ENCODE measurements at places on chromosomes 16 and 17. TPM values are rescaled to one million over a fixed set of nuclear protein-coding genes. Genes with fewer than 3 reads are reported as not detected.

DNA sequence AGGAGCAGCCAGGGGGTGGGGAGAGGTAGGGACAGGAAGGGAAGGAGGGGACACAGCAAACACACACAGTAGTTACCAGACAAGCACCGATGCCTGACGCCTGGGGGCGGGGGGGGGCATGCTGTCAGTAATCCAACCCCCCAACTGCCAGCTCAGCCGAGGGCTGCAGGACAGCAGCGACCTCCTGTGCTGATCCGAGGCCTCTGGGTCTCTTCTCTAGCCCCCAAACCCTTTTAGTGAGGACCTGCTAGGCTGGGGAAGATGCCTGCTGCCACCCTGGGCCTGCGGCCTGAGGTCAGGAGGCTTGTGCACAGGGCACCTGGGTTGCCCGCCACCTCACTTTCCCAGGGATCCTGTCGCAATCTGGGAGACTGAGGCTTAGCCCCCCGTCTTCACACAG lies 11.6 kb downstream of the FLOT2 start:
- no peak for DNase-seq

DNA sequence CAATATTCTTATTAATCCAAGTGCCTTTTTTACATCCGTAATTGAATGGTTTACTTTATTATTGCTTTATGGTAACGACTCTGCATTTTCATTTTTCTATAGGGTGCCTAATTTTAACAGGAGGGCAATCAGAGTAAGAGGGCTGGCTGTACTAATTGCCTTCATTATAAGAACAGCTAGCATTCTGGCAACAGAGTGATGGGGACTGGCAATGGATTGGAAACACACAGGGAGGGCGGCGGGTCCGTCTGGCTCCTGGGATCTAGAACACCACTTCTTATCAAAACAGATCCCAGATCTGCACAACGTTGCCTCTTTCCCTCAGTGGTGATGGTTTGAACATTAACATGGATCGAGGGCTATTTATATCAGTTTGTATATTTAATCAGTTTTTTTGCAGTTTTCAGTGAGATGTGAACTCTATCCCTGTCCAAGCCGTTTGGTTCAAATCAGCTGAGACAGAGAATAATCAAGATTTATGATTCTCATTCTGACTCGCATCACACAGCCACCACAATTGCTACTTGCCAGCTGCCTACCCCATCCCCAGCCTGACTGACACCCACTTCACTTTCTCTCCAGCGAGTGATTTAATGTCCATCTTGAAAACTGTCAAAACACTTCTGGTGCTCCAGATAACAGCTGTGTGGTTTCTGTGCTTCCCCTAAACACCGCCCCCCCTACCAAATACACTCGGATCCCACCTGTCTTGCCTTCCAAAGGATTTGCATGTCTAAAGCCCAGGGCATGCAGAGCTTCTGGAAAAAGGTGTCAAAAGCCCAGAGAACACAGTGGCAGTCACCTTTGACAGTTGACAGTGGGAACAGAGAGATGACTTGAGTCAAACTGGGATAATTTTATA lies 327.9 kb downstream of the HS3ST4 start:
- DNase-seq, result no peak

- no peak for DNase-seq
Observed at GRCh38 chr16:68737046-68737729, at the start of gene CDH1. TSS of gene CDH1 (plus strand) at chr16:68737292. CDS start at chr16:68737416, 124 bp downstream.

DNA sequence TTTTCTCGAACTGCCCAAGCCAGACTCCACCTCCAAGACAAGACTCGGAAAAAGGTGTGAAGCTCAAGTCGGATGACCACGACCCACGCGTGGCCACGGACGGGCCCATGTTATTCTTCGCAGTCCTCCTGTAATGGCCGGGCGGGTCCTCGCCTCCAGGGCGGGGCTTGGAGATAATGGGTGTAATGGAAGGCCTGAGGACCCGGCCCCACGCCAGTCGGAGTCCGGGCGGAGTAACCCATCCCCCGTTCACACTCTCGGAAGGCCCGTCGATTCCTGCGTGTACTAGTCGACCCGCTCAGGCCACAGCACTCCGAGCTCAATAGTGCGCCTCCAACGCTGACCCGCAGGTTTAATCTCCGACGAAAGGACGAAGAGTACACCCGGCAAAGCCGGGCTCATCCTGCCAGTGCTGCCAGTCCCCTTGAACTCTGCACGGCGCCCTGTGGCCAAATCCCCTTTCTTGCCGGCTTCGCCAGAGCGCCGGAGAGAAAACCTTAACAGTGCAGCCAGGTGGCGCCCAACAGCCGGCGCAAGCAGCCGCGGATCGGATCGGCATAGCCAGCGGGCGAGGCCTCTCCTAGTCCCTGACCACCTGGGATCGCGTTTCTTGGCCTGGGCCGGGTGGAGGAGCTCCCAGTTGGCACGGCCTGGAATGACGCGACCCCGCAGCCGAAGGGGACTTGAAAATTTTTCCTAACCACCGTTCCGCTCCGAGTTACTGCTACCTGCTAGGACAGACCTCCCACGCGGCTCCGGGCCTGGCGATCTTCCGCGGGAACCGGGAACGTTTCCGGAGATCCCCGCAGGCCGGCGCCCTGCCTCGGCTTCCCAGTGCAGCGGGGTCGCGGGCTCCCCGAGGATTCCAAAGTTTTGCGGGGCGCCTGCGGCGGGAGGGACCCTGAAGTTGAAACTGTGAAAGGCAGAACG lies 762.0 kb downstream of the KCNJ18 start:
- no peak for DNase-seq

GRCh38 chr17:13777003-13777402 lies 175.3 kb upstream of the HS3ST3A1 start:
- no peak for DNase-seq

DNA sequence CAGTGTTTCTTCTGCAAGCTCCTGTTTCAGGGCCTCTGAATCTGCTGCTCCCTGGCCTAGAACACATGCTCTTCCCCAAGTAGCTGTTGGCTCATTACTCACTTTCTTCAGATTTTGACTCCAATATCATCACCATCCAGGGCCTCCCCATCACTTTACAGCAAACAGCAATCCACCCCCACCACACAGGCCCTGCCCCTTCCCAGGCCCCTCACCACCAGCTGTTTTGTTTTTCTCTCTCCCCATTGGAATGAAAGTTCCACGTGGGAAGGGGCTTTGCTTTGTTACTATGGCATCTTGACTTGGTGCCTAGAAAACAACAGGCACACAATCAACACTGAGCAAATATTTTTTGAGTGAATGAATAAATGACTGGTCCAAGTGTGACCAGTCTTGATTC lies 4.0 kb downstream of the TMEM170A start:
- no peak for DNase-seq

- DNase-seq, result no peak
Observed at GRCh38 chr17:37781451-37781850, 36.6 kb upstream of the HNF1B start.

DNA sequence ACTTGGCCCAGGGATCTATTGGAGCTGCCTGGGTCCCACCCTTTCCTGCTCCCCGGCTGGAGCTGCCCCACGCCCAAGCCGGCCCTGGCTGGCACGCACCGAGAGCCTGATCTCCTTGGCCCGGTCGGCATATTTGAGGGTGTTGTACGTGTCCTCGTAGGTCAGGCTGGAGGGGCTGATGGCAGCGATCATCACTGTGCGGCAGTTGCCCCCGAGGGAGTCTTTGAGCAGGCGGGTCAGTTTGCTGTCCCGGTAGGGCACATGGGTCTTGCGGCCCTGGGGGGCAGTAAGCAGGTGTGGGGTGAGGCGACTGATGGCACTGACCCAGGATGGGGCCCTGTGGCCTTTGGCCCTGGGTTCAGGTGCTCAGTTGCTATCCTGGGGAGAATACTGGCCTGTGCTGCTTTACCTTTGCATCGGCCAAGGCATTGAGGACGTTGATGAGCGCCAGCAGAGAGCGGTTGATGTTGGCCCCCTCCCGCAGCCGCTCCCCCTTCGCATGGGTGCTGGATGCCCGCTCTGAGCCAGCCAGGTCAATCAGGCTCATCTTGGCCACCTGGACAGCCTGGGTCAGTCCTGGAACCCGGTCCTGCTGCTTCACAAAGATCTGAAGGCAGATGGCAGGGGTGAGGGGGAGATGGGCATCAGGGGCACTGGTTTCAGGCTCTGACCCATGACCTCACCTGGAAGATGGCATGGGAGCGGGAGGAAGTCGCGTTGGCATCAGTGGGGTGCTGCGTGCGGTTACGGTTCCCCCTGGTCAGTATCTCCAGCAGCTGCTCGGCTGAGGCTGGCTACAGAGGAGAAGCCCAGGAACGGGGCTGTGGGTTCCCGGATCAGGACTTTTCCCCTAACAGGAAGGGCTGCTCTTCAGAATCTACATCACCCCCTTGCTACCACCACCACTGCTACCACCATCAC lies 13.5 kb downstream of the KIF18B start:
- no peak for DNase-seq

DNA sequence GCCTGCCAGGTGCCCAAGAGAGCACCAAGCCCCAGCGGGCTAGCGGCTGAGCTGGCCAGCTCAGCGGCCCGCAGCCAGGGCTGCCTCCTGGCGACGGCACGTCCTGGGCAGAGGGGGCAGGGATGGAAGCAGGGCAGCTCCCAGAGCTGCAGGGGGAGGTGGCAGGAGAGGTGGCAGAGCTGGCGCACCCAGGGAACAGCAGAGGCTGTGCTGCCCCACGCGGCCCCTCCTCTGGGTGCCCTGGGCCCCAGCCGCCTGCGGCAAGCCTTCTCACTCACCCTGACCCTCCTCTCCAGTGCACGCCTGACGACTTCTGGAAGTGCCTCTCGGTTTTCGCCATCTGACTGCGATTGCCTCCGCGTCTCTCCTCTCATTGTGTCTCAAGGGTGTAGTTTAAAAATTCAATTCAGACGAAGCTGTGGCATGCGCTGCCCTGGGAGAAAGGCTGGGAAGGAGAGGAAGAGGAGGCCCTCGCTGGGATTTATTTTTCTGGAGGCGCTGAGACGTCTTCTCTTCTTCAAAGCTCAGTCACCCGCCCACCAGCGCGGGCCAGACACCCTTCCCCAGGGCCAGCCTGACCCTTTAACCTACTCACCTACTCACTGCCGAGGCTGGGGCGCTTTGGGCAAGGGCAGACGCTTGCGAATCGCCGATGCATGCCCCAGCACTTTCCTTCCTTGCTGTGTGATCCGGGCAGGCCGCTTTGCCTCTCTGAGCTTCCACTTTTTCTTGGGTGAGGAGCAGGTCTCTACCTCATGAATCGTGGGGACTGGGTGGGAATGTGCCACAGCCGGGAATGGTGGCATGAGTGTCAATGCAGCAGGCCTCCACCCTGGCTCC lies 24.9 kb downstream of the GSE1 start:
- no peak for DNase-seq

DNA sequence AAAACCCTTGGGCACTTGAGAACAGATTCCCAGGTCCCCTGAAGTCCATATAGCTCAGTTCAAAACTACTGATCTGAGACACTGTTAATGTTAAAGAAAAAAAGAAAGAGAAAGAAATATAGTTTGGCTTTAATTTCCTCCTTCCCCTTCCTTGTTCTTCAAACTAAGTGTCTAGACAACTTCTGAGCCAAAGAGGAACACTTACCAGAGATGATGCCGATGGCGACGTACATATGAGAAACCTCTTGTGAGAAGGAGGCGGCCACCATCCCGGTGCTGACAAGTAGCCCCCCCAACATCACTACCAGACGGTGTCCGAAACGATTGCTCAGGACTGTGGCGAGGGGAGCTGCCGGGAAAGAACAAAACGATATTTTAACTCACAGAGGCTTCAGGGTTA lies 17.2 kb downstream of the SLC16A6 start:
- no peak for DNase-seq

GRCh38 chr16:57358086-57358420 lies 530 bp upstream of the CCL22 start:
- no peak for DNase-seq

GRCh38 chr17:63699638-63700527 lies at the start of gene LIMD2:
TSS of gene LIMD2 (minus strand) at chr17:63700125. CDS start at chr17:63699298, 827 bp downstream.
- DNase-seq, result peak; percentile 76

DNA sequence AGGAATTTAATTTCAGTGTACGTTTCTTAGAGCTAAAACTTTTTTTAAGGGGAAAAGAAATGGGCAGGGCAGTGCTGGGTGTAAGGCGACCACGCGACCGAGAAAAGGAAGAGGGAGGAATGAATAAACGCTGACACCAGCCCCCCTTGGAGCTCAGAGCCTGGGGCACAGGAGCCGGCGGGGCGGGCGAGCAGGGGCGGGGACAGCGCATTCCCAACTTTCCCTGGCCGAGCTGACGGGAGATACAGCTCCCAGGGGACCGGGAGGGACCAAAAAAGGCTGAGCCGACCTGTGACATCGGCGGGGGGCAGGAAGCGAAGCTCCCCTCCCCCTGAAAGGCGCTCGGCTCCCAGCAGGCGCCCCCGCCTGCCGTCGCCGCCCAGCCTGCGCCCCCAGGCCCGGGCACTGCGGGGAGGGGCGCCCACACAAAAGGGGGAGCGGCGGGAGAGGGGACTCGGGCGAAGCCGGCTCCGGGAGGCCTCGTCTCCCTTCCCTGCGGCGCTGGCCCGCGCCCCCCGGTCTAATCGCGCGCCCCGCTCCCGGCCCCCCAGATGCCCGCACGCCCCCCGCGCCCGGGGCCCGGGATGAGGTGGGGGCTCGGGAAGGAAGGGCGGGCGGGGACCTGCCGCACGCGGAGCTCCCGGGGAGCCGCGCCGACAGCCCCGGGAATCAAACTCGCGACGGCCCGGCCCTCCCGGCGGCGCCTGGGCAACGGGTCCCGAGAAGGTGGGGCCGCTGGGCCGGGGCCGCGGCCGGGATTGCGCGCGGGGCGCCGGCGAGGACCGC lies 622 bp downstream of the CUEDC1 start:
- no peak for DNase-seq

DNA sequence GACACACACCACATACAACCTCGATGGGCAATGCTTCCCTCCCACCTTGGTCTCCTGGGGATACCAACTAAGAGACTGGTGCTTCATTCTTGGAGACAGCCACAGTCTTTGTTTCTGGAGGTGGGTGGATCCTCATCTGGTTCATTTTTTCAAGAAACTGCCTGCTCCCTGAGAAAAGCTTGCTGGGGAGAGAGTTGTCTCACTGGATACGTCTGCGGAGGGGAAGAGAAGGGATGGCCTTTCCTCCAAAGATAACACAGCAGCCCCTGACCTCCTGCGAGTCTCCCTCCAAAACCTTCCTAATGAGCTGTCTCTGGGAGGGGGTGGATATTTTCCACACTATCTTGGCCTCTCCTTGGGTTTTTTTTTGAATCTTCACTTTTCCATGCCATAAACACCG lies 221.2 kb downstream of the SOX9 start:
- no peak for DNase-seq

- no peak for DNase-seq
Observed at GRCh38 chr16:8958344-8959167, 5.2 kb downstream of the USP7 start.

Gene HOXB1
- not detected for total RNA-seq

Gene TRAPPC2L
- total RNA-seq, result 63.1 TPM

Gene QRICH2
- 3.3 TPM for total RNA-seq

Gene SLFN12L
- total RNA-seq, result 45.2 TPM

Gene MMD
- 24.6 TPM for total RNA-seq

Gene SEPTIN1
- 195 TPM for total RNA-seq

Gene TPPP3
- total RNA-seq, result not detected

Gene PRSS36
- 0.34 TPM for total RNA-seq

Gene RNU2-1
- total RNA-seq, result 6,685 TPM

Gene CTRB2
- not detected for total RNA-seq
